ENCODE measurements at places on chromosomes 5 and 9.
A peak's percentile ranks its signal among the peaks of the same experiment; 100 is the strongest.

- no peak for DNase-seq
These were observed 24.8 kb downstream of the GPR107 start for GRCh38 chr9:130078547-130078946.

DNA sequence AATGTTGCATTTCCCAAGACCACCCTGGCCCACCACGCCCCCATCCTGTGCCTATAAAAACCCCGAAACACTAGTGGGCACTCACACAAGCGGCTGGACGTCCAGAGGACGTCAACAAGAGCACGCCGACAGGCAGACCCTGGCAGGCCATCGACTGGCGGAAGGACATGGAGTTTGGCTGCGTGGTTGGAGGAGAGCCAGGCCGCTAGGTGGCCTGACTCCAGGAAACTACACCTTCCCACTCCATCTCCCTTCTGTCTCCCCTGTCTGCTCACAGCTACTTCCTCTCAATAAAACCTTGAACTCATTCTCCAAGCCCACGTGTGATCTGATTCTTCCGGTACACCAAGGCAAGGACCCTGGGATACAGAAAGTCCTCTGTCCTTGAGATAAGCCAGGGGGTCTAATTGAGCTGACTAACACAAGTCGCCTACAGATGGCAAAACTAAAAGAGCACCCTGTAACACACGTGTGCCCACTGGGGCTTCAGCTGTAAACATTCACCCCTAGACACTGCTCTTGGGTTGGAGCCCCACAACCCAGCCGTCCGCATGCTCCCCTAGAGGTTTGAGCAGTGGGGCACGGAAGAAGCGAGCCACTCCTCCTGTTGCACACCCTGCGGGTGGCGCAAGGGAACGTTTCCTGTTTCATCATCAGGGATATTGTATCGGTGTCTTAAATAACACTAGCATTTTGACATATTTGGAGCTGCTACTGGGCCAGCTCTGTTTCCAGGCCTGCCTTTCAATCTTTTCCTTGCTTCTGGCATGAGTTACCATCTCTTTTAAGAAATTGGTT lies 54.5 kb upstream of the TAF11L2 start:
- no peak for DNase-seq

- peak; percentile 94 for DNase-seq
These were observed 55.7 kb downstream of the SUSD1 start for GRCh38 chr9:112119225-112120029.

- peak; percentile 94 for DNase-seq
These were observed 291.2 kb downstream of the ARHGAP26 start for GRCh38 chr5:143061161-143061945.

GRCh38 chr9:110432253-110432652 lies 94.6 kb upstream of the TXNDC8 start:
- peak; percentile 70 for DNase-seq

GRCh38 chr5:93054424-93055163 lies 526.4 kb downstream of the NR2F1-AS1 start:
- DNase-seq, result no peak

- no peak for DNase-seq
These were observed 25.9 kb upstream of the MSANTD3 start for GRCh38 chr9:100401042-100401441.

DNA sequence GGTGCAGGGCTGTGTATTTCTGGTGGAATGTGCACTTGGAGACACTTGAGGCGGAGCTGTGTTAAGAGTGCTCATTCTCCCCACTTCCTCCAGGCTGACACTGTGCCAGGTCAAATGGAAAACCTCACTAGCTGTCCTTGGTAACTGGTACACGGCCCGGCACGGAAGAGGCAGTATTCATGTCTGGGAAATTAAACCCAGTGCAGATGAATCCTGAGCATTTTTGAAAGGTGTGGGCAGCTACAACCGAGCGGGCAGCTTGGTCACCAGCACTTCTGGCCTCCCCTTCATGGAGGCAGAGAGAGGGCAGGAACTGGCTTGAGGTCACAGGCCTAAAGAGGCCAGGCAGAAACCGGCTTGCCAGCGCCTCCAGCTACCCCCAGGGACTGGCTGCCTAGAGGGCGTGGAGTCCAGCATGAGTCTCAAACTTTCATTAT lies 1.6 kb downstream of the CLPTM1L start:
- no peak for DNase-seq

DNA sequence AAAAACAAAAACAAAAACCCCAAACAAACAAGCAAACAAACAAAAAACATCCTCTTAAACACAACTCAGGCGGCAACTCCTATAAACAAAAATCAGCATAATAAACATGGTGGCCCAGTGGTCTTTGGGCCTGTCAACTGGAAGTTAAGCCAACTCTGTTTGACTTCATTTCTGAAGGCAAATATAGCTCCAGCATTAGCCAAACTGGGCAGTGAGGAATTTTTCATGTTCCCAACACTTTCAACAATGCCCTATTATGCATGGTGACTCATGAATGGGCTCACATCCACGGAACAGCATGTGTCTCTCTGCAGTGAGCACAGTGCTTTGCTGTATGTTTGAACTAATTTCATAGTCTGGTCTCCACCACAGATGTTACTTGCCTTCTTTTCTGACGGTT lies 143.9 kb upstream of the STC2 start:
- DNase-seq, result peak; percentile 98

- DNase-seq, result no peak
These were observed 129.4 kb downstream of the OLFM1 start for GRCh38 chr9:135216791-135217441.

DNA sequence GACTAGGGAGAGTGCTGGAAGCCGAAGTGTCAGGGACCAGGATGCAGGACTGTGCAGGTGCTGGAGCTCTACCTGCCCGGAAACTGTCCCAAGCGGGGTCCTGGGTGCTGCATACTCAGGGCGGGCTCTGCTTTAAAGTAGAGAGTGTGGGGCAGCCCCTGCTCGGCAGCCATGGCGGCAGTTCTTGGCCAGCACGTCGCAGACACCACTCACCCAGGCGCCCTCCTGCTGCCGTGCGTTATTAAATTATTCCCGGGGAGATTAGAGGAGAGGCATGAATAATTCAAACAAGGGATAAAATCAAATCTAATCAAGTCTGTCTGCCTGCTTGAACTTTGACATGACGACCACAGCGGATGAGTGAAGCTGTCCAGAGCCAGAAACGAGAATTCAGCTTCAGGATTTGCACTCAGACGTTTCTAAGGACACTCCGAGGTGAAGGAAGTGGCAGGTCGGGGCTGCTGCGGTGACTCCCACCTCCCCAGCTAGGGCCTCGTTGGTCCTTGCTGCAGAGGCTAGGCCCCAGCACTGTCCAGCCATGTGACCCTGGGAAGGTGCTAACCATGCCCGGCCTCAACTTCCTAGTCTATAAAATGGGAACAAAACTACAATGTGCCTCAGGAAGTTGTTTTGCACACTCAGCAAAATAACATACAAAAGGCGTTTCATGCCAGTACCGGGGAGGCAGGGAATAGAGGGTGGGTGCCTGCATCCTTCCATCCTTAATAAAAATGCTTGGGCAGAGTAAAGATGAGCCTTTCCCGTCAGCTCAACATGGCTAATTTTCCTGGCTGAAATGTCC lies 91.3 kb upstream of the ADAMTS2 start:
- no peak for DNase-seq

GRCh38 chr5:90932052-90932699 lies 373.6 kb downstream of the ADGRV1 start:
- peak; percentile 15 for DNase-seq

- no peak for DNase-seq
These were observed 975 bp downstream of the PIP5KL1 start for GRCh38 chr9:127929625-127929979.

GRCh38 chr9:20863945-20864344 lies 167.5 kb downstream of the HACD4 start:
- no peak for DNase-seq

DNA sequence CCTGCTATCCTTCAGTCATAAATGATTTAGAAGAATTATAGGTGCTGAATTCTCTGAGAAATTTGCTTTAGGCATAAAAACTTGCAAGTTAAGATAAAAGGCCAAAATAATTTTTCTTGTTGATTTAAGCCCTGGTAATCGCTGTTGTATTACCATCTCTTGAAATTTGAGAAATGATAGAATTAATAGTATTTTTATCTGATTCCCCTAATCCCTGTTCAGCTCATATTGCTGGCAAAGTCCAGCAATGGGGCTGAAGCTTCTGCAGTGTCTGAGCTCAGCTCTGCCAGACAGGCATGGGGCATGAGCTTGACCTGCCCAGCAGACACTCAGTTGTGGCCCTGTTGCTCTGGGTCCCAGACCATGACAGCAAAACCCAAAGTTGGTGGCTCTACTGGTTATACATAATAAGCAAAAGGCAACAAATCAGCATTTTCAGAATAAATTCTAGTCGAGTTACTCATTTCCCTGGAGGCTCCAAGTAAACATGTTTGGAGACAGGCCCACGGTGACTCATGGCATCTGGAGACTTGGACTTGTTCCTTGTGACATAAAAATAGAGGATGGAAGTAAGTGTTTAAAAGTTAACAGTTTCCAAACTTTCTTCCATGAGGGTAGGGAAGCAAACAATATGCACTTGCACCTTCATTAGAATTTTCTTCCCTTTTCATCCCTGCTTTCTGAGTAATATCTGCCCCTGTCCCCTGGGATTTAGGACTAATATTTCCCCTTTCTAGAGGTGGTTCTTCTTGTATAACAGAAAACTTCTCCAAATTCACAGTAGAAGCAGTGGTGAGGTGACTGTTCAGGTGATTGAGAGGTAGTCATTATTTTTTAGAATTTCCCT lies 60.2 kb upstream of the SLC2A8 start:
- peak; percentile 92 for DNase-seq

DNA sequence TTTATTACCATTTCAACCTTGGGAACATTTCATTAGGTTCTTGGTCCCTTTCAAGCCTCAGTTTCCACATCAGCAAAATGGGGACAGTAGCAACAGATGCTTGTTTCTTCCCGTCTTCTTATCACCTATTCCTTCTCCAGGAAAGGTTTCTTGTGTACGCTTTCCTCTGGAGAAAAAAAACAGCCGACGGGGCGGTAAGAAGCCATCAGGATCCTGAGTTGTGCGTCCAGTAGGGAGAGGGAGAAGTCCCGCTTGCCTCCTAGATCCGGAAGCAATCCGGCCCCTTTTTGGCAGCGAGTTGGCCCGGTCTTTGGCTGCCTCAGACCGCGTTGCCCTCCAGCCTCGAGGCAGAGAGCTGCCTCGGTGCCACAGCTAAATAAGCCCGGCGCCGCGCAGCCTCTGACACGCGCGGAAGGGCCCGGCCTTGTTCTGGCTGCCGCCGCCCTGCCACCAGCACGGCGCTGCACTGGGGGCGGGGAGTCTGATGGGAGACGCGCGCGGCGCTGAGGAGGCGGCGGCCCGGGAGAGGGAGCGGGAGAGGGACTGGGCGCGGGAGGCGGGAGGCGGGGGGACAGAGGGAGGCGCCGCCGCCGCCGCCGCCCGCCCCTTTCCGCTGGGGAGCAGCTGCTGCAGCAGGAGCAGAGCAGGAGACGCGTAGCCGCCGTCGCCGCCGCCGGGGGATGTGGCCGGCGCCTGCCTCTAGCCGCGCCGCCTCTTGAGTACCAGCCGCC lies at the start of gene SLC44A1:
SLC44A1 (plus strand) TSS at position 649 of the 731 bp plus-strand sequence. CDS start 218 bp downstream, outside the sequence.
- peak; percentile 88 for DNase-seq

DNA sequence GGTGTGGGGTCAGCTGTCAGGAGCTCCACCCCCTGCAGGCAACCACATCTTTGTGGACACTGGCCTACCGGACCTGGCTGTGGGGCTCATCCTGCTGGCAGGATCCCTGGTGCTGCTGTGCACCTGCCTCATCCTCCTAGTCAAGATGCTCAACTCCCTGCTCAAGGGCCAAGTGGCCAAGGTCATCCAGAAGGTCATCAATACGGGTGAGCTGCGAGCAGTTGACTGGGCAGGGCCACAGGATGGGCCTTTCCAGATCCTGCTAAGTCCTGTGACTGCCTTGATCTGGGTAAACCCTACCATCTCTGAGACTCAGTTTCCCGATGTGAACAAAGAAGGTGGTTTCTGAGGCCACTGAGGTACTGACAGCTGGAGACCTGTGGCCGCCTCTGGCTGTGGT lies 6.5 kb downstream of the PFN3 start:
- no peak for DNase-seq

DNA sequence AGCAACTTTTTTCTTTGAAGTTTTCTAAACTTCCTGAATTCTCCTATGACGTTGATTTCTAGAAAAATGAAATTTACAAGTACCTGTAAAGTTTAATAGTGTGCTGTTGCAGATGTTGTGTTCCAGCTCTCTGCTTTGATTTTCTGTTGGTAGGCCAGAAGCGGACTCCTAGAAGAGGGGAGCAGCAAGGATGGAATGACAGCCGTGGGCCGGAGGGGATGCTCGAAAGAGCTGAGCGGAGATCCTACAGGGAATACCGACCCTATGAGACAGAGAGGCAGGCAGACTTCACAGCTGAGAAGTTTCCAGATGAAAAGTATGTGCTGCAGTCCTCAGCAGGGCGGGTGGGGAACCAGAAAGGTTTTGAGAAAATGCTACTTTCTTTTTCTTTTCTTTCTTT lies 8.3 kb downstream of the HABP4 start:
- no peak for DNase-seq

GRCh38 chr9:96567203-96567700 lies 52.4 kb downstream of the CDC14B start:
- no peak for DNase-seq

GRCh38 chr9:136485049-136486045 lies 2.5 kb upstream of the SEC16A start:
- peak; percentile 32 for DNase-seq

GRCh38 chr9:133406480-133407307 lies 11.1 kb downstream of the REXO4 start:
- DNase-seq, result peak; percentile 22

- no peak for DNase-seq
These were observed 110.4 kb upstream of the SARDH start for GRCh38 chr9:133848471-133849109.

DNA sequence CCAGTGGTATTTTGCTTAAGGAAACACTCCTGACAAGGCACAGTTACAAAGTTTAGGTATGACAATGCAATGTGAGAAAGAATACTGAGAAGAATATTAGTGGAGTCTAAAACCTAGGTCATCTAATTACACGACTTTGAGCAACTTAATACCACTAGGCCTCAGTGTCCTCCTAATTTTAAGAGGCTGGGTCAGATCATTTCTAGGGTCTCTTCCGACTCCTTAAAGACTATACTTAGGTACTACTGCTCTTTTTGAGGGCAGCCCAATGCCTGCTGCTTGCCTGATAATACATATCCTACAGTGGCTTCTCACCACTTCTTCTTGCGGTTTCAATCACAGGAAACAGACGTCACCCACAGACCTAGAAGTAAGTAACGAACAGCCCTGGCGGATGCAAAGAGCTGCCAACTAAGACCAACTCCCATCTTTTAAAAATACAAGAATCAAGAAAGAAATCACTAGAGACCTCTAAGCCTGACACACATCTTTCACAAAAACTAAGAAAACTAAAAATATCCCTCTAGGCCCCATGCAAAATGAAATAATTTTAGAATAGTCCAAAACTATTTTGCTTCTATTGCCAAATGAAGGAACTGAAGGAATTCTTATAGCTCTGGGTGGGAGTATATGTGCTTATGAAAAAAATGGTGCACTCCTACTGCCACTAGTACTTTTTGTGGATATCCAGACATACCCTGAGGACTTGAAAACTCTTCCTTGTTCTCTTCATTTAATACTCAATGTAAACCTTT lies 13.1 kb downstream of the DIAPH1 start:
- DNase-seq, result no peak

DNA sequence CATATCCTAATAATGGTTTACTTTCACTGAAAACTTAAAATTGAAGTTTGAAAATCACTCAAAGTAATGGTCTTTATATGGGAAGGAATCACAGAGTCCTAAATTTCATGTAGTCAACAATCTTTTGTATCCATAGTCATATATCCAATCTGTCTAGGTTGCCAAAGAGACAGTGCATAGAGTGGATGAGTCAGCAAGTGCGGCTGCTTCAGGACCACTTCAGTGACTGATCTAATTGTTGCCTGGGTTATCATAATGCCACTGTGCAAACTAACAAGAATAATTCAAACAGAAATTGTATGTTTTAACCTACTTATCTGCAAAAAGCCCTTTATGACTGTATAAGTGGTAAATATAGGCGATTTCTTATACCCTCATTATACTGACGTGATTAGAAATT lies 211.3 kb upstream of the PRR16 start:
- peak; percentile 58 for DNase-seq
